Stimulated activated CD8-positive, alpha-beta memory T cell treated with anti-CD3 and anti-CD28 coated beads, Interleukin-4, amount 100 ng/mL, for 1 hour (primary cell): ENCODE measurements at places on chromosomes 3 and 15.

GRCh38 chr3:112500621-112501020, 1.3 kb upstream of the BTLA start:
- no peak for DNase-seq

DNA sequence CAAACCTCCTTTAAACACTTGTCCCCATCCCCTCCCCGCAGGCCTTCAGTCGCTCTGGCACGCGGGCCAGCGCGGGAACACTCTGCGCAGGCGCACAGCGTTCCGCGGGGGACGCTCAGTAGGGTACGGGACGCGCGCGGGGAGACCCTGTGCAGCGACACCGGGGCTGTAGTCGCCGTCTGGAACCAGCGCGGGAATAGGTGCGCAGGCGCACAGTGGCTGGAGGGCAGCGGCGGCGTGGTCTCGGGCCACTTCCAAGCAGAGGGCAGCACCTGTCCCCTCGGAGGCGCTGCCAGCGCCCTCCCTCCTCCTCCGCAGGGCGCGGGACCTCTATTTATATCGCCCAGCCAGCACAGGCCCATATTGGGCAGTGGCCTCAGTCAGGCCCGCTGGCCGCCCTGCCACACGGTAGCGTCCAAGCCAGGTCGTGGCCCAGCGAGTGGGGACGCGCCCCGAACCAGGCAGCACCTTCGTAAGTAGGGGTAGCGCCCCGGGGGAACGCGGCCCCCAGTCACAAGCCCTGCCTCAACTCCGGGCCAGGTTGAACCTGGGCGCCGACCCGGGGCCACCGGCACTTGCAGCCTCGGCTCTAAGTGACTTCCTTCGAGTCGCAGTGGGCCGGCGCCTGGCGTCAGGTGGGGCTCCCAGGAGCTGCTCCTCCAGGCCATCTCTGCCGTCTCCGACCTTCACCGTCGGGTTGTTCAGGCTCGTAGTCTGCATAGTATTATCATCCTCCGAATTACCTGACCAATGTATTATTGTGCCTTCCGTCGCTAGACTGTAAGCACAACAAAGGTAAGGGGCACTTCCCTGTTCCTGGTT, at the start of gene KBTBD12:
Gene KBTBD12, plus strand, starts transcription at position 118 of the 822 bp plus-strand sequence. CDS start 7,830 bp downstream, outside the sequence.
- DNase-seq, result no peak

GRCh38 chr15:34336991-34337556, 507 bp downstream of the SLC12A6 start:
- no peak for DNase-seq

DNA sequence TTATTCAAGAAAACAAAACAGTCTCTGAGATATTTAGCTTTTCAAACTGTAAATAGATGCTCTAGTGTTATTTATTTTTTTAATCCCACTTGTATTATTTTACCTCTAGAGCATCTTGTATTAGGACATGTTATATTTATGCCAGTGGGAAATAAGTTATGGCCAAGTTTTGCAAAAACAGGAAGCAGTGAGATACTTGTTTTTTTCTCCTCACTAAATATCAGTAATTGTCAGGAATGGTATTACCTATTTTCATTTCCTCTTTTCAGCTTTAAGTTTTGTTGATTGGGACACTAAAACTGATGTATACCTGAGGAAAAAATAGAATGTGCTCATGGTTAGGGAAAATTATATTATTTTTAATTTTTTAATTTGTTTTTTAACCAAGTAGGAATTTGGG, 8.6 kb upstream of the IL20RB start:
- DNase-seq, result no peak

- DNase-seq, result no peak
Measured at GRCh38 chr3:127065561-127066290, 82.8 kb downstream of the PLXNA1 start.

- DNase-seq, result no peak
Measured at GRCh38 chr3:171165499-171165921, 139.0 kb upstream of the SLC2A2 start.

- no peak for DNase-seq
Measured at GRCh38 chr15:40932649-40933516, 3.7 kb downstream of the DLL4 start.

DNA sequence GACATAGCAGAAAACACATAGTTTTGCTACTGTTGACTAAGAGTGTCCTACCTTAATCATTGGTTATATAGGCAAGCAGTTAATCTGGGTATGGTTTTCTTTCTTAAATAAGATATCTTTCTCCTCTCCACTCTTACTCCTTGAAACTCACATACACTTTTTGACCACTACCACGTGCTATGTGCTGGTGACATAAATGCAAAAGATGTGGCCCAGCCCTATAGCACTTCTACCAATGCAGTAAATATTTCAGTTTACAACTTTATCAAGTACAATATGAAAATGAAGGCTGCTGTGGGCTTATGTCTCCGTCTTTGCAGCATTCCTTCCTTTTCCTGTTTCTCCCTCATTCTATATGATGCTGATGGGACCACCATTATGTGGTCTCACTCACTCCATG, 410.2 kb upstream of the CFAP20DC start:
- no peak for DNase-seq

DNA sequence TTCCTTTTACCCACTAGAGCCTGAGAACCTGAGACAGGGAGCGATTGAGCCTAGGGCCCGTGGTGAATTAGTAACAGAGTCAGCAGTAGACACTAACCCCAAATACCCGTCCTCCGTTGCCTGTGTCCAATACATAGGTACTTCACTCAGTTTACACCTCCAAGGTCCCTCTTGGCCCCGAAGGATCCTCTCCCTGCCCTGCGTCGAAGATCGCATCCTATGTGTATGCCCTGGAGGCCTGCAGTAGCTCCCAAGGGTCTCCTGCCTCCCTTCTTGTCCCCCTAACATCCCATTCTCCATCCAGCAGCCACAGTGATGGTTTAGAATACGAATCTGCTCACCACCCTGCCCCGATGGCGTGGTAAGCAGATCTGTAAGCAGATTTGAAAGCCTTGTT, 67.0 kb downstream of the ISG20 start:
- DNase-seq, result no peak

GRCh38 chr3:187750006-187750512, 4.8 kb upstream of the BCL6 start:
- DNase-seq, result no peak

GRCh38 chr3:47406762-47407149, 25.9 kb downstream of the PTPN23 start:
- no peak for DNase-seq

- no peak for DNase-seq
Measured at GRCh38 chr3:149019580-149019979, 28.2 kb downstream of the GYG1 start.

DNA sequence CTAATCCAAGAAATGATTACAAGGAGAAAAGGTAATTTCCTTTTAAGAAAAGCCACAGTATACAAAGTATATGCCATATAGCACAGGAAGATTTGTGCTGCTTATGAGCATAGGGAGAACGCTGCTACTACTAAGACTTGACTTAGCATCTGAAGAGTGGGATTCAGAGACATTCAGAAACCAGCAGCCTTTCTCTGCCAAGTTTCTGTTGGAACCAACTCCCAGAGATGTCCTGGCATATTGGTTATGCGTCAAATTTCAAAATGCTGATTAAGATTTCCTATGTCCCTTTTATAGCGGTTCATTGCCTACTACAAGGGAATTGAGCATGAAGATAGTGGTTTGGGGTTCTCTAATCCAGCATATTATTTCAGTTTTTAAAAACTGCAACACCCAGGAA, 4.9 kb downstream of the NR2E3 start:
- DNase-seq, result no peak

DNA sequence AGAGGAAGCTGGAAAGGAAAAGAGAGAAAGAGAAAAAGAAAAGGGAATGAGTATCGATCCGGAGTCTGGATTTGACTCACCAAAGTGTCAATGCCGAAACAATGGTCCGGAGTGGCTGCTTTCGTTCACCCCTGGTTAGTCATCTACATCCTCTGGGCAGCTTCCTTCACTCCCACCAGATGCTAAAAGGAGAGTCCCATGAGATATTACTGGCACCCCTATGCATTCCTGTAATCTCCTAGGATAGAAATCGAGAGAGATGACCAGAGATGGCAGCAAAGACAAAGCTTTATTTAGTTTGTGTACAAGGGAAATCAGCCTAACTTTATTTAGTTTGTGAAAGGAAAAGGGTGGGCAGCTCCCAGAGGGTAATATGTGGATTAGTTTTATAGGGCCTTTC, 622.2 kb downstream of the ZPLD1 start:
- DNase-seq, result no peak

GRCh38 chr3:146163584-146163983, 2.6 kb upstream of the PLOD2 start:
- DNase-seq, result no peak

DNA sequence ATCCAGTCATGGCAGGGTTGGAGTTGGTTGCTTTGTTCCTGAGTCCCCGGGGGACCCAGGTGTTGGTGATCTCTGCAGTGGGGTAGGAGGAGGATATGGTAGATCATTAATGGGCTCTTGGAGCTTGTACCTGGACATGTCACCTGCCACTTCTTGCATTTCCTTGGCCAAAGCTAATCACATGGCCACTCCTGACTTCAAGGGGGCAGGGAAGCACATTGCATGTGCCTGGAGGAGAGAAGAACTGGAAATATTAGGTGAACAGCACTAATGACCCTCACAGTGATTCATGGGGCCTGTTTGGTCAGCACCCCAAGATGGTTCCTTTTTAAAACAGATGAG, 87.1 kb upstream of the MYZAP start:
- DNase-seq, result no peak
